ENCODE measurements at places on chromosomes 2 and 18. TPM values are rescaled to one million over a fixed set of nuclear protein-coding genes. Genes with fewer than 3 reads are reported as not detected.
A peak's percentile ranks its signal among the peaks of the same experiment; 100 is the strongest.

GRCh38 chr2:8197101-8197500 is 484.8 kb upstream of the ID2 start:
- DNase-seq: no peak

DNA sequence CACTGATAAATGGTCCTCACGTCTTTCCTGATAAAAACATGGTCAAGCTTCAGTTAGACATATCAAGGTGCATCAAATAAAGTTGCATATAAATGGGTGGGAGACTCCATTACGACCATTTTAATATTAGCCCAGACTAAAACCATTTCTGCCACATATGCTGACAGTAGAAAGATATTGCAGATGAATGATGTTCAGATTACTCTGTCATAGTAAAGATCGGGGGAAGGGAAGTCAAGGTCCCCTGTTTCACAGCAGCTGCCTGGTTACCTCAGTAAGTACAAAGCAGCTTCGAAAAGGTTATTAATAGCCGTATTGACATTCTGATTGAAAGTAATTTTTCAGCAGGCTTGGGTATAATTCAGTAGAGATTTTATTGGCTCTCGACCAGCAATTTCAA is 927.7 kb upstream of the CDH2 start:
- no peak for DNase-seq

- DNase-seq: no peak
These were observed 3.6 kb downstream of the BCL11A start for GRCh38 chr2:60549928-60550177.

GRCh38 chr2:42342795-42343241 is 18.2 kb downstream of the COX7A2L start:
- no peak for DNase-seq

- no peak for DNase-seq
These were observed 55.4 kb upstream of the THOC1 start for GRCh38 chr18:323253-323622.

DNA sequence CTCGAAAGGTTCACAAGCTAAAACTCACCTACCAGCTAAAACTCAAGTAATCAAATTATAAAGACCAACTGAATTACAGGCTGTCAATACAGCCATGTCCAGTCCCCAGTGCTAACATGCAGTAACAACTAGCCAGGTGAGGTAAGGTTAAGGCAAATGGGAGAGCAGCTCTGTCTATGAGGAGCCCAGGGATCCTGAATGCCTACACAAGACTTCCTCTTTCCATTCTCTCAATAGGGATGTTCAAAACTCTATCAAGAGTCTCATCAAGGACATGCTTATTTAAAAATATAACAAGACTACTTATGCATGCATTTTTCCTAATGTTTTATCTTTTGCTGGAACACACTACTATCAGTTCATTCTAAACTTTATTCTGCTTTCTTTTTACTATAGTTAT is 20.4 kb downstream of the REV1 start:
- DNase-seq: no peak

GRCh38 chr18:47915930-47916329 is 14.5 kb downstream of the SMAD2 start:
- DNase-seq: no peak

DNA sequence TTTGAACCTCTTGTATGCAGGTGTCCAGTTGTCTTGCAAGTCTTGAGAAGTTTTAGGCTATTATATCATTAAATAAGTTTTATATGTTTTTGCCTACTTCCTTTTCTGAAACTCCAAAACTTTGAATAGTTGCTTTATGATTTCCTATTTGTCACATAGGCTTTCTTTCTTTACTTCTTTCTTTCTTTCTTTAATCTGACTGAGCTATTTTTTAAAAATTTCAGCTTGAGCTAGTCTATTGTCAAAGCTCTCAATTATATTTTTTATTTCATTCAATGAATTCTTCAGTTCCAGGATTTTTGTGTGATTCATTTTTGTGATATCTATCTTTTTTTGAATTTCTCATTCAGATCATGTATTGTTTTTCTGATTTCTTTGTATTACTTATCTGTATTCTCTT is 102.1 kb upstream of the TMEM178A start:
- no peak for DNase-seq

DNA sequence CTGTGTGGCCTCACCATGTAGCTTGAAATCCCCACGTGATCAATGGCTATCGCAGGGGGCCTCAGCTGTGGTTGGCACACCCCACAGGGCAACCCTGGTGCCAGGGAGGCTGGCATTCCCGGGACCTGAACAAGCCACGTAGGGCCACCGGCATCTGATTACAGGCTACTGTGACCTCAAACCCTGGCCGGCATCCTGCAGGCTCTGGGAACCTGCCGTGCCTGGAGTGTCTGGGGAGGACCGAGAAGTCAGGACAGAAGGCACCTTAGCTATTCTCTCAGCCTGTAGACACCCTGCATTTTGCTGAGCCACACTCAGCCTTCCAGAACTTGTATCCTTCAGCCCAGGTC is 213.0 kb downstream of the GLI2 start:
- DNase-seq: no peak

DNA sequence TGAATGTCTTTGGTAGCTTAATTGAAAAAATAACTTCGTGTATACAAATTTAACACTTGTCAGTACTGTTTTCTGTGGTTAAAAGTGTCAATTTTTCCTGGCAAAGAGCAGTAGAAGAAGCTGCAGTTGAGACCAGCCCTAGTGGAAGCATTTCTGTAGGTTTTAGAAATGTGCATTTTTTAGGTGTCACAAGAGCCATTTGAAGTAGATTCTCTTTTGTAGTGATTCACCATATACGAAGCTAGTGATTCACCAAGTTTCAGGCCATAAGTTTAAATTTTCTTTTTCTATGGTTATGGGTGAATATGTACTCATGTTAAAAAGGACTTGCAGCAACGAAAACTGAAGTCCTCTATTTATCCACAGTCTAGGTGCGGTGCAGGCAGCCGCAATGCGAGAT is 4.2 kb downstream of the NABP1 start:
- DNase-seq: no peak

DNA sequence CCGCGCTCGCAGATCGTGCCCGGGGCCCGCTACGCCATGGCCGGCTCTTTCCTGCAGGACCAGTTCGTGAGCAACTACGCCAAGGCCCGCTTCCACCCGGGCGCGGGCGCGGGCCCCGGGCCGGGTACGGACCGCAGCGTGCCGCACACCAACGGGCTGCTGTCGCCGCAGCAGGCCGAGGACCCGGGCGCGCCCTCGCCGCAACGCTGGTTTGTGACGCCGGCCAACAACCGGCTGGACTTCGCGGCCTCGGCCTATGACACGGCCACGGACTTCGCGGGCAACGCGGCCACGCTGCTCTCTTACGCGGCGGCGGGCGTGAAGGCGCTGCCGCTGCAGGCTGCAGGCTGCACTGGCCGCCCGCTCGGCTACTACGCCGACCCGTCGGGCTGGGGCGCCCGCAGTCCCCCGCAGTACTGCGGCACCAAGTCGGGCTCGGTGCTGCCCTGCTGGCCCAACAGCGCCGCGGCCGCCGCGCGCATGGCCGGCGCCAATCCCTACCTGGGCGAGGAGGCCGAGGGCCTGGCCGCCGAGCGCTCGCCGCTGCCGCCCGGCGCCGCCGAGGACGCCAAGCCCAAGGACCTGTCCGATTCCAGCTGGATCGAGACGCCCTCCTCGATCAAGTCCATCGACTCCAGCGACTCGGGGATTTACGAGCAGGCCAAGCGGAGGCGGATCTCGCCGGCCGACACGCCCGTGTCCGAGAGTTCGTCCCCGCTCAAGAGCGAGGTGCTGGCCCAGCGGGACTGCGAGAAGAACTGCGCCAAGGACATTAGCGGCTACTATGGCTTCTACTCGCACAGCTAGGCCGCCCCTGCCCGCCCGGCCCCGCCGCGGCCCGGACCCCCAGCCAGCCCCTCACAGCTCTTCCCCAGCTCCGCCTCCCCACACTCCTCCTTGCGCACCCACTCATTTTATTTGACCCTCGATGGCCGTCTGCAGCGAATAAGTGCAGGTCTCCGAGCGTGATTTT is 7.6 kb downstream of the TBR1 start:
- DNase-seq: no peak

DNA sequence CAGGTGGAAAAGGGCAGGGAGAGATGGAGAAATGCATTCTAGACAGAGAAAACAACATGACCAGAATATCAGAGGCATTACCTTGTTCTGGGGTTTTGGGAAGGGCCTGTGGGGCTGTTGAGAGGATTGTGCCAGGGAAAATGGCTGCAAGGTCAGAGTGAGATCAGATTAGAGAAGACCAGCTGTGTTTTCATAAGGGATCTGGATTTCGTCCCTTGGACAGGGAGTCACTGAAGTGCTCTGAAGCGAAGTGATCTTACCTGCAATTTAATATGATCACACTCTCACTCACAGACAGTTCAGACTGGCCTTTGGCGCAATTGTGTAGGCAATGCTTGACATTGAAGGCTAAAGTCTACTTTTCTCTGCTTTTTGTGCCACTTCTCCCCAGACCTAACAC is 20.3 kb upstream of the REG3G start:
- DNase-seq: no peak

DNA sequence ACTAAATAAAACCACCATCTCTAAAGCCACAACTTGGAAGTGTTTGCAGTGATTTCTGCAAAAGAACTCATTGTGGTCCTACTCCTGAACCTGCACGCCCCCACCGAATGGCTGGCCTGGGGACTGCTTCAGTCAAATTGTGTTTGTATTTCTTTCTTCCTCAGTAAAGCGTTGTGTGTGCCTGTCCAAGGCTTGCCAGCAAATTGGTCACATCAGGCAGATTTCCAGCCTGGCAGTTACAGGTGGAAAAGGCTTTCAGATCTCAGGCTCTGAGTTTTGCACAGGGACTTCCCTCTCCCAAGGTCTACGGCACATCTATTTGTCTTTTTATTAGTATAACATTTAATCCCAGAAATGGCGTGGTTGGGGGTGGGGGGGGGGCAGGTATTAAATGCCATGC is 54.0 kb upstream of the NOSTRIN start:
- no peak for DNase-seq

DNA sequence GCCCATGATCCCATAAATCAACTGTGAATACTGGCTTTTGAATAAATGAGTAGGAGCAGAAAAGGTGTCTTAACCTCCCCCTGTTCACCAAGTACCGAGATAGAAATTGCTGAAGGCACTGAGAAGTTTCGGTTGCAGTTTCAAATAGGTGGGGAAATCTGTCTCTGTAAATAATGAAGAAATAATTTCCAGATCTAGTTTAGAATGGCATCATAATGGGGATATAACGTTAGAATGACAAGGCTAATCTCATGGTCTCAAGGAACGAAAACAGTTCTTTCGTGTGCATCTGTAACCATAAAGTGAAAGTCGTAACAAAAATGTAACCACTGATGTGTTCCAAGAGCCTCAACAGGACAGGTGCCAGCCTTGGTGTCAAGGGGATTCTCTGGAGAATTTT is 49.9 kb upstream of the TMEM18 start:
- DNase-seq: no peak

DNA sequence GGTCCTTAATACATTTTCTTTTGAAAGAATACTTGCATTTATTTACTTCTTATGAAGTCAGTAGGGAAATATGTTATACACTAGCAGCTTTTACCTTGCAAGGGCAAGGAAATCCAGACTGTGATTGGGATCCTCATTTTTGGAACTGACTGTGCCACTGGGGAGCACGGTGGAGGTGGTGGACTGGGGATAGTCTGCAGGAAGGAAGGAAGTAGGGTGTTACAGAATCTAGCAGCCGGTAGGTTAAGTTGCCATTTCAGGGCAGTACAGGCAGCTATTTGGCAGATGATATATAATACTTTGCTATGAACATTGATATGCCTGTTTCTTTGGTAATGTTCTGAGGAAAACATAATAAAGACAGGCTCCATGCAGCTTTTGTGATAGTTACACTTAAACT is 238.3 kb downstream of the PHLPP1 start:
- DNase-seq: no peak

DNA sequence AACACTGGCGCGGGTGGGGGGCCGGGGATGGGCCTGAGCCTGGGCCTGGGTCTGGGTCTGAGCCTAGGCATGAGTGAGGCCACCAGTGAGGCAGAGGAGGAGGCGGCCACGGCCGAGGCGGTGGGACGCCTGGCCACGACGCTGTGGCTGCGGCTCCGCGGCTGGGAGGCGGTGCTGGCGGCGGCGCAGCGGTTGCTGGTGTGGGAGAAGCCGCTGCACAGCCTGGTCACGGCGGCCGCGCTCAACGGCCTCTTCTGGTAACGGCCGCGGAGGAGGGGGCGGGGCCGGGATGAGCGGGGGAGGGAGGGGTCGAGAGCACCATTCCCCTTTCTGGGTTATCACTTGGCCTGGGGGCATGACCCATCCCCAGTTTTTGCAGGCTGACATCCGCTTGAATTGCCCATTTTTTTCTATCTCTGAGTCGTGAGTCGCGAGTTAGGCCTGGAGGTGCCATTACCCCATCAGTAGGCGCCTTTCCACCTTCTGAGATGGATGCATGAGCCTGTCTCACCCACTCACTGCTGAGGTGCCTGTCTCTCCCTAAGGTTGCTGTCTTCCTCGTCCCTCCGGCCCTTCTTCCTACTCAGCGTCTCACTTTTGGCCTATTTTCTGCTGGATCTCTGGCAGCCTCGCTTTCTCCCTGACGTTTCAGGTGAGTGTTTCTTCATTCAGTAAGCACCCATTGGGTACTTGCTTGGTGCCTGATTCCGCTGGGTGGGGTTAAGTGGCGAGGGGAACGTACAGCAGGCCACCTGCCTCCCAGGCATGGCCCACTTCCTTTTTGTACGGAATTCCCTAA is 501 bp downstream of the RETREG2 start:
- DNase-seq: peak; percentile 44

DNA sequence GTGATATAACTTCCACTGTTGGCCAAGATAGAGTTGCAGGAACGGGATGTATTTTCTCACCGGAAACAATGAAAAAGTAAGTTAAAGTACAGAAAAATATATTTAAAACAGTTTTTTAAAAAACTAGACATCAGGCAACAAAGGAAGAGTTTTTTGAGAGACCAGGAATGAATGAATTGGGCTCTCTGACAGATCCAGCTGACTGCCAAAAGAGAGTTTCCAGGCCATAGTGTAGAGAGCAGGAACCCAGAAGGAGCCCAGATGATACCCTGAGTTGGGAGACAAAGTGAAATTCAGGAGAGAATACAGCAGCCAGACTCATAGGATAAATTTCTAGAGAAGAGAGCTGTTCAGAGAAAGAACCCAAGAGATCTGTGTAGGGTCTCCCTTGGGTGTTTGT is 362.6 kb upstream of the SMIM21 start:
- no peak for DNase-seq

GRCh38 chr18:23178661-23179081 is 43.4 kb downstream of the CABLES1 start:
- no peak for DNase-seq

DNA sequence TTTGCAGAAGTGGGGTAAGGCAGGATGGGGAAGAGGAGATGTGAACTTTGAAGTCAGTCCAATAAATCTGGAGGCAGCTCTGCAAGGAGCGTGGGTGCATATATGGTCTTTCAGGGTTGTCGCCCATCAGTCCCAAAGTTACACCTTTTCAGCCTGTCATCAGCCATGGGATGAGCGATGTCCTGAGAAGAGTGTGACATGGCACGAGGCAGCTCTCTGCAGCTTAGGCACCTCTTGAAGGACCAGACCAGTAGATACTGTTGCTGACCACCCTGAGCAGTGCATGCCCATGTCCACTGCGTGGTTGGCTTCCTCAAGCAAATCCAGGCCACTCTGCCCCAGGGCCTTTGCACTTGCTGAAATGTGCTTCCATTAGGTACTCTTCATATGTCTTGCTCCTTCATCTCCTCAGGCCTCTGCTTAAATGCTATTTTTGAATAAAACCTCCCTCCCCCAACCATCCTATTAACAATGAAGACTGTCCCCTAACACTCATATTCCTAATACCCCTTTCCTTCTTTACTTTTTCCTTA is 171.7 kb downstream of the ACTR3 start:
- no peak for DNase-seq

The TANC1 gene
- total RNA-seq: 1.0 TPM

The GCG gene
- total RNA-seq: not detected

The TLX2 gene
- total RNA-seq: 0.12 TPM

The IL1A gene
- 0.16 TPM for total RNA-seq

The STON1 gene
- total RNA-seq: 0.62 TPM

The FIGN gene
- total RNA-seq: not detected
